ENCODE measurements at places on chromosomes 12 and 14.
A peak's percentile ranks its signal among the peaks of the same experiment; 100 is the strongest.

DNA sequence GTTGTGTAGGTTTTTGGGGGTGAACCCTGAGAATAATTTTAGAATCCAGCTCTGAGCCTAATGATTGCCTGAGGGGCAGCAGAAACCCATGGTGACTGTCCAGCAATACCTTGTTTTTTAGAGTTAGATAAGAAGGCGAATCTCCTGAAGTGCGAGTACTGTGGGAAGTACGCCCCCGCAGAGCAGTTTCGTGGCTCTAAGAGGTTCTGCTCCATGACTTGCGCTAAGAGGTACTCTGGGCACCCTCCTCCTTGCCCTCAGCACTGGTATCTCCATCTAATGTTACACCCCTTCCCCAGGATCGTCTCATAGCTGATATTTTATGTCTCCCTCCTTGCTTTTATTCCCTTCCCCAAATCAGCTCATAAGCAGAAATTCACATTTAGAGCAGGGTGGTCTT lies 12.7 kb downstream of the M6PR start:
- no peak for DNase-seq

GRCh38 chr14:49960453-49960852 lies 67.6 kb downstream of the ARF6 start:
- DNase-seq: no peak

- no peak for DNase-seq
These were observed 449.4 kb upstream of the OR4E1 start for GRCh38 chr14:22122829-22123560.

GRCh38 chr12:51320695-51321320 lies 3.2 kb downstream of the BIN2 start:
- peak; percentile 13 for DNase-seq

- no peak for DNase-seq
These were observed 79.7 kb upstream of the FBRSL1 start for GRCh38 chr12:132410296-132410625.

DNA sequence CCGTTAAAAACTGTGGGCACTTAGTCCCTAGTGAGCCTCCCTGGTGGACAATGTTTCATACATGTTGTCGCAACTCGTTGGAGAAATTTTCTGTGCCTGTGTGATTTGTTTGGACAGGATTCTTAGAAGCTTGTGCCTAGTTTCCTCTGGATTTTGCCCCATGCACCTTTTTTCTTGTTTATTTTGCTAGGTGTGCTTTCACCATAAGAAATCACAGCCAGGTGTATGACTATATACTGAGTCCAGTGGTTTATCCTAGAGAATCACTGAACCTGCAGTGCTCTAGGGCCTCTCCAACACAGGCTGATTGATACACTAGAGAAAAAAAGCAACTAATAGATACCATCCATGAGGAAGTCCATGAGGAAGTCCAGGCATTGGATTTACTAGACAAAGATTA lies 33.1 kb upstream of the OASL start:
- no peak for DNase-seq

Measured in EL (cell line).